ENCODE measurements at places on chromosomes 3 and 15. TPM values are rescaled to one million over a fixed set of nuclear protein-coding genes. Genes with fewer than 3 reads are reported as not detected.

- H3K27ac ChIP-seq, result no peak overlapping the region
- DNase-seq, result no peak
- no peaks in the 10 kb centered on the region for H3K36me3 ChIP-seq
- H3K4me1 ChIP-seq, result no peaks in the 10 kb centered on the region
Measured at GRCh38 chr15:45780352-45780751, 145.5 kb downstream of the SQOR start.

- no peak overlapping the region for H3K27ac ChIP-seq
- H3K4me1 ChIP-seq, result no peaks in the 10 kb centered on the region
- DNase-seq, result no peak
- no peaks in the 10 kb centered on the region for H3K27me3 ChIP-seq
- H3K4me3 ChIP-seq, result no peak overlapping the region
Measured at GRCh38 chr3:172635588-172635987, 75.3 kb downstream of the NCEH1 start.

Gene THOC7
- total RNA-seq, result 63.6 TPM

Gene ARL14
- total RNA-seq, result not detected

Gene BCHE
- 31.8 TPM for total RNA-seq

DNA sequence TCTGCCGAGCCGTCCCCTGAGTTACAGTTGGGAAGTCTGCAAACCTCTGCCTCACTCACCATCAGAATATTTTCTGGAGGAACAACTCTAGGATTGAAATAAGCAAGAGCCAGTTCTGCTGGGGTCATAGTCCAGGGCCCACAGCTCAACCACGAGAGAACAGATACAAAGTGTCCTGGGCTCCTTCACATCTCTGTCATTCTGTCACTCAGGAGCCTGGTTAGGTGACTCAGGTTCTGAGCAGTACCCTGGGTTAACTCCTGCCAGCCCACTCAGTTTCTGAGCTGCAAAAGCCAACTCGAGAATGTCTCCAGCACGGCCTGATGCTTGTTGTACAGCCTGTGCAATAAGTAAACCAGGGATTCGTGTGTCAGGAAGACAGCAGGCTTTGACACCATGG is 155.7 kb downstream of the SLCO3A1 start:
- H3K4me3 ChIP-seq, result no peak overlapping the region
- DNase-seq, result no peak
- no peak overlapping the region for H3K27ac ChIP-seq

- no peak overlapping the region for H3K4me3 ChIP-seq
- no peak for DNase-seq
- H3K27ac ChIP-seq, result no peak overlapping the region
- H3K4me1 ChIP-seq, result no peaks in the 10 kb centered on the region
- peaks cover 10% of the 10 kb centered on the region for H3K36me3 ChIP-seq
Measured at GRCh38 chr15:71752128-71752527, 58.2 kb upstream of the NR2E3 start.

DNA sequence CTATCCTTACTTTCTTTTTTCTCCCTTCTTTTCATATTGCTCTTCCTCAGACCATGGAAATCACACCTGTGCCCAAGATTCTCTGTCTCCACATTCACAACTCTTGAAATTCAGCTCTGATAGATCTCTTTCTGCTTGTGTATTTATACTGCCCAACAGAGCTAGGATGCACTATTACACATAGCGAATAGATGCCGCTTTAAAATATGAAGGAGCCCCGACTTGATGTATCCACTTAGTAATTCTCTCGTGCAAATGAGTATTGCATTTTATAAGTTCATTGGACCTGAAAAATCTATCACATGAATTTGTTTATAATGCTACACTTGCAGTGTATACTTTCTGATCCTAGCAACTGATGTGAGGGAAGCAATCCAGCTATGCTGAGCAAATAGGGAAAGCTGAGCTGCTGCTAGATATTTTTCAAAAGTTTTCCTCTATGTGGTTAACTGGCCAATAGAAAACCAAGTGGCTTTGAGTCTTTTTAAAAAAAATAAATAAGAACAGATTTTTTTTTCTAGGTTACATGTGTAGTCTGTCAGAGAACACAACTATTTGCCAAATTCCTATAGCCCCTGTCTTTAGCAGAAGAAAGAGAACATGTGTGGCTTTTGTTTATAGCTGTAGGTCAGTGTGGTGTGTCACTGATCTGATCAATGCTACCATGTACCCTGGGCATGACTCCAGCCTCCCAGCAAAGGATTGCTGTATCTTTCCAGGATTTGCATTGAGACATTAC is 64.3 kb upstream of the LEKR1 start:
- no peaks in the 10 kb centered on the region for H3K4me1 ChIP-seq
- H3K27me3 ChIP-seq, result no peaks in the 10 kb centered on the region
- no peak overlapping the region for H3K4me3 ChIP-seq
- no peak for DNase-seq
- no peaks in the 10 kb centered on the region for H3K36me3 ChIP-seq

Gene POPDC2
- total RNA-seq, result 679 TPM

Gene MRAS
- 288 TPM for total RNA-seq

GRCh38 chr3:18512007-18512406 is 86.9 kb upstream of the SATB1 start:
- no peak for DNase-seq
- H3K4me3 ChIP-seq, result no peak overlapping the region
- no peaks in the 10 kb centered on the region for H3K4me1 ChIP-seq
- H3K27ac ChIP-seq, result no peak overlapping the region
- H3K36me3 ChIP-seq, result no peaks in the 10 kb centered on the region
